A673 (cell line): ENCODE measurements at places on chromosomes 16 and 17.

DNA sequence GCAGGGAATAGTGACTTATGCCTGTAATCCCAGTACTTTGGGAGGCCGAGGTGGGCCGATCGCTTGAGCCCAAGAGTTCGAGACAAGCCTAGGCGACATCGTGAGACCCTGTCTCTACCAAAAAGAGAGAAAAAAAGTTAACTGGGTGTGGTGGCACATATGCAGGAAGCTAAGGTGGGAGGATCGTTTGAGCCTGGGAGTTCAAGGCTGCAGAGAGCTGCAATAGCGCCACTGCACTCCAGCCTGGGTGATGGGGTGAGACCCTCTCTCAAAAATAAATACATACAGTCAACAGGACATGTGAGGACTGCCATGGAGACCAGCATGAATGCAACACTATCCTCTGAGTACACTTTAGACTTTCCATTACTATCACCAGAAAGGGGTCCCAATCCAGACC, 15.4 kb upstream of the ST6GALNAC2 start:
- DNase-seq, result no peak

DNA sequence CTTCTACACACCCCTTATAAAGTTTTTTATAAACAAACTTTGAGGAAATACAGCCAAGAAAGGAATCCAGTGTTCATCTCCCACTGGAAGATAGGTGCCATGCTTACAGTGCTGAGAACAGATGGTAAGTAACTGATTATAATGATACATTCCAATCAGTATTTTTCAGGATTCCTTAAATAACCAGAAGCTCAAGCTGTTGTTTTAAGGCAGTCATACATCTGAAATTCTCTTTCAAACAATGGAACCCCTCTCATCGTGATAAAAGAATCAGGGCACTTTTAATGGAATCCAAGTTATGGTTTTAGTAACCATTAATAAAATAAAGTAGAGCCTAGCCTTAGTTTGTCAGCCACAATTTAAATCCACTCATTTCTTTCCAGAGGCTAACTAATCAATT, 56.1 kb upstream of the STAC2 start:
- no peak for DNase-seq

GRCh38 chr16:67504031-67505021, 21.0 kb upstream of the AGRP start:
- DNase-seq, result no peak

GRCh38 chr16:2474877-2475412, at the start of gene TBC1D24:
Gene TBC1D24 (plus strand): TSS chr16:2475127. CDS start chr16:2496149, 21,022 bp downstream.
- peak; percentile 91 for DNase-seq

DNA sequence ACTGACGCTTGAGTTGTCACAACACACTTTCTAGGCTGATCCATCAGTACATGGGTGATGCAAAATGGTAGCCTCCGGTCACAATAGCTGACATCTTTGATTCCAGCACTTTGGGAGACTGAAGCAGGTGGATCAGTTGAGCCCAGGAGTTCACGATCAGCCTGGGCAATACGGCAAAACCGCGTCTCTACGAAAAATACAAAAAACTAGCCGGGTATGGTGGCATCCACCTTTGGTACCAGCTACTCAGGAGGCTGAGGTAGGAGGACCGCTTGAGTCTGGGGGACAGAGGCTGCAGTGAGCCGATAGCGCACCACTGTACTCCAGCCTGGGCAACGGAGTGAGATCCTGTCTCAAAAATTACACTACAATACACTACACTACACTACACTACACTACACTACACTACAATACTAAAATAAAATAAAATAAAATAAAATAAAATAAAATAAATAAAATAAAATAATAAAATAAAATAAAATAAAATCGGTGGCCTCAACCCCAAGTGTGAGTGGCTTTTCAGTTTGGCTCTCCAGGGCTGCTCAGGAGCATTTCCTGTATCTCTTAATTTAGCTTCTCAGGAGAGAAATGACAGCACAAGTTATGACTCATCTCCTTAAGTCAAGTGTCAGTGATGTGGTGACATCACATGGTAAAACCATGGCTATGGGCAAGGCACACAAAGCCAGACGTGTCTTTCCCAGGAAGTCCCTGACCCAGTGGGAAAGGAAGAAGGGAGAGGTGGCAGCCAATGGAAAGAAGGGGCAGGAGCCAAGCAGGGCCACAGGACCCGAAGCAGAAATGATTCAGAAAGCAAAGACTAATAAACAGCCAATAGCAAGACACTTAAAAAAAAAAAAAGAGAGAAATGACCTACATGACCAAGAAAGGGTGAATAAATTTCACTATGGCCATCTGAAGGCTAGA, 75.3 kb upstream of the TBC1D3K start:
- peak; percentile 56 for DNase-seq

GRCh38 chr17:7849751-7850504, 4.9 kb upstream of the TMEM88 start:
- DNase-seq, result no peak

GRCh38 chr16:72637306-72637705, 410.6 kb downstream of the ZFHX3 start:
- DNase-seq, result no peak

DNA sequence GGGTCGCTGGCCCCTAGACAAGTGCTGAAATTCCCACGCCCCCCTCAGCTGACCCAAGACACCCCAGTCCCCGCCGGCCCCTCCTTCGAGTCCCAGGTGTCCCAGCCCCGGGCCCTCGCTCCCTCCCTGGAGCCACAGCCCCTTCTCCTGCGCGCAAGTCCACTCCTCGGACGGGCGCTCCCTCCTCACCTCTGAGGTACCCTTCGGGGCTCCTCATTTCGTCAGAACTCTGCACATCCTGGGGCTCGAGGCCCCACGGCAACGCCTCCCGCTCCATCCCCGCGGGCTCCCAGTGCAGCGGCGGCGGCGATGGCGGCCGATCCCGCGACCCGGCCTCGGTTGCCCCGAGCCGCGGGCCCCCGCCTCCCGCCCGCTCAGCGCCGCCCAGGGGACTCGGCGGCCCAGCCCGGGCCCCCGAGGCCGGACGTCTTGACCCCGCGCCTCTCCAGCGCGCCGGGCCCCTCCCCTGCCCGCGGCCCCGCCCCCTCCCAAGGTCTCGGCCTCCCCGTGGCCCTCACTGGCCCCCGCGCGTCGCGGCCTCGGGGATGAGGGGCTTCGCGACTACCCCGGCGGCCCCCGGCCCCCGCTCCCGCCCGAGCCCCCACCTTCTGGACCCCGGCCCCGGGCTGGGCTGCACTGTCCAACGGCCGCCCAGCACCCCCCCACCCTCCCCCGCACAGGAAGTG, at the start of gene ZNF768:
TSS of gene ZNF768 (minus strand) at position 430 of the 686 bp plus-strand sequence. CDS start at position 277, 153 bp downstream.
- DNase-seq, result peak; percentile 21

DNA sequence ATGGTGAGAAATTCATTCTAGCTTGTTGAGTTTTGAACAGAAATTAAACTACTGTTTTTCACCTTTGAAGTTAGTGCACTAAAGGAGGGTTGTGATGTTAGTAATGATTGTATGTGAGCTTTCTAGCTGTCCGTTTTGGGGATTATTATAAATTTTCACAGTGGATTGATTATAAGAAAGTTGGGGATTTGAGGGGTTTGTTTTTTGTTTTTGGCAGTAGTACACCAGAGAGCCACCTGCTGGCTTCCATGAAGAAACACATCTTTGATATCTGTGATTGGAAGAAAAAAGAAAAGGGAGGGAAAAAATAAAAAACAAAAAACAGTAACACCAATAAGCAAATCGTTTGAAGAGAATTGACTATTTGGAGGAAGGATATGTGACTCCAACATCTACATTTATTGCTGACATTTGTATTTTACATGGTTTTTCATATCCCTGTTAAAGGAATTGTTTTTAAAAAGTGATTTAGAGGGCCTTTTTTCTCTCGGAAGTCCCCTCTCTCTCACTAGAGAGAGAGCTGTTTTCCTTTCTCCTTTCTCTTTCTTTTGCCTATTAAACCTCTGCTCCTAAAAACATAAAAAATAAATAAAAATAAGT, 1469.5 kb upstream of the GOT2 start:
- peak; percentile 22 for DNase-seq

- no peak for DNase-seq
Measured at GRCh38 chr17:63221939-63222338, 224.2 kb downstream of the CYB561 start.

GRCh38 chr16:70788668-70789594, 12.0 kb downstream of the VAC14 start:
- DNase-seq, result peak; percentile 62

- no peak for DNase-seq
Measured at GRCh38 chr16:81560979-81561657, 116.5 kb downstream of the CMIP start.

DNA sequence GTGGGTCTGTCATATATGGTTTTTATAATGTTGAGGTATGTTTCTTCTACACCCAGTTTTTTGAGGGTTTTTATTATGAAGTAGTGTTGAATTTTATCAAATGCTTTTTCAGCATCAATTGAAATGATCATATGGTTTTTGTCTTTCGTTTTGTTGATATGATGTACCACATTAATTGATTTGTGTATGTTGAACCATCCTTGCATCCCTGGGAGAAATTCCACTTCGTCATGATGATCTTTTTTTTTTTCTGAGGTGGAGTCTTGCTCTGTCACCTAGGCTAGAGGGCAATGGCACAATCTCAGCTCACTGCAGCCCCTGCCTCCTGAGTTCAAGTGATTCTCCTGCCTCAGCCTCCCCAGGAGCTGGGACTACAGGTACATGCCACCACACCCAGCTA, 14.0 kb upstream of the TMEM219 start:
- no peak for DNase-seq

DNA sequence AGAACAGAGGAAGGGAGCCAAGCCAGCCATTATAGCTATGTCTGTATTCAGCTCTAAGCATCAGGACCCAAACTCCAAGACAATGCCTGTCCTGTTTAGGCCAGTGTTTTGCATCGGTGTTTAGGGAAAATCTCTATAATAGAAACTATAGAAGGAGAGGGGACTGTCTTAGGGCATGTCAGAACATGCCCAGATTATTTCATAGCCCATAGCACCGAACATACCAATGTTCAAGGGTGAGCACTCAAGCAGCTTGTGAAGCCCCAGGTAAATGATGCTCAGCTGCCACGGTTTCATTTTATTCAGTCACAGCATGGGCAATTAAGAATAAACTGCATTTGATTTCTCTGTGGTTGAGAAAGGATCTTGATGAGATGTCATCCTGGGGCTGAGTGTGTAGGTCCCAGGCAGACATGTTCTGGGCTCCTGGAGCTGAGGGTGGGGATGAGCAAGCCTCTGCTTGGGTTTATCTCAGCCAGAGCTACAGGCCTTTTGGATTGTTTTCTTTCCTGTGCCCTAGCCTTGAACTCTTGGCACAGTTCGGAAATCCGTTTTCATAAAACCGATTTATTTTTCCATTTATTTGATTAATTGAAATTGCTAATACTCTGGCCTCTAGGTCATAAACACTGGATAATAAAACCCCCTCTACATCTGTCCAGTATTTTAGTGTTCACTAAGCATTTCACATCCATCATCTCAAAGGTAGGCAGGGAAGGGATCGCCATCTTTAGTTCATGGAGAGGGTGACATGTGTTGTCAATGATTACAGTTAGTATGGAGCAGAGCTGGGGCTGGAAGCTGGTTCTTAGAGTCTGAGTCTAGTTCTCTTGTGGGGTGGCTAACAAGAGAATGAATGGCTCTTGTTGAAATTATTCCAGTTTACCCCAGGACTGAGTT, 290.7 kb upstream of the ASIC2 start:
- no peak for DNase-seq

- DNase-seq, result no peak
Measured at GRCh38 chr17:50570528-50570927, 10.0 kb downstream of the CACNA1G start.

GRCh38 chr17:34386697-34387550, 23.9 kb upstream of the CCL1 start:
- no peak for DNase-seq

- no peak for DNase-seq
Measured at GRCh38 chr16:50282010-50282538, 15.7 kb downstream of the ADCY7 start.

DNA sequence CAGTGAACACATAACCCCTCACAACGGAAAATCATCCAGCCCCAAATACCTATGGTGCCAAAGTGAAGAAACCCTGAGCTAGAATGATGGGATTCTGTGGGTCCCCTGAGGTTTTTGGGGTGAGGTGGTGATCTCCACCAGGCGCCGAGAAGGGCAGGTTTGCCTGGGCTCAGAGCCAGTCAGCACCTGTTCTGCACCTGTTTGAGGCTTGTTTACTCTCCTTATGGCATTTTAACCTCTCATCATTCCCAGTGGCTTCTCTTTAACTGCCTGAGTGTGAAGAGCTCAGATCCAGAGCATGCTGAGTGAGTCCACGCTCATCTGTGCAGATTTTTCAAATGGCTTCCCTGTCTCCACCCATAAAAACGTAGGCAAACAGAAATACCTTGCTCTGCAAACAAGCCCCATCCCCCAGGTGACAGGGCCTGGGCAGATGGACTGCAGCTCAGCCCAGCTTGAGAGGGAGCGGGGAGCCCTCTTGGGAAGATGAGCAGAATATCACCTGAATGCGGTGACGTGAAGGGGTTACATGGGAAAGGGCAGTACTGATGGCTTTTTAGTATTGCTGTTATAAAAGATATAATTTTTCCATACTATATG, 40.1 kb upstream of the CLEC19A start:
- no peak for DNase-seq

GRCh38 chr16:79004309-79004708, 596.2 kb downstream of the MAF start:
- DNase-seq, result no peak

- DNase-seq, result no peak
Measured at GRCh38 chr17:61406971-61407911, 7.6 kb downstream of the TBX2 start.

GRCh38 chr16:85369741-85370528, 243.2 kb upstream of the GSE1 start:
- DNase-seq, result peak; percentile 54

DNA sequence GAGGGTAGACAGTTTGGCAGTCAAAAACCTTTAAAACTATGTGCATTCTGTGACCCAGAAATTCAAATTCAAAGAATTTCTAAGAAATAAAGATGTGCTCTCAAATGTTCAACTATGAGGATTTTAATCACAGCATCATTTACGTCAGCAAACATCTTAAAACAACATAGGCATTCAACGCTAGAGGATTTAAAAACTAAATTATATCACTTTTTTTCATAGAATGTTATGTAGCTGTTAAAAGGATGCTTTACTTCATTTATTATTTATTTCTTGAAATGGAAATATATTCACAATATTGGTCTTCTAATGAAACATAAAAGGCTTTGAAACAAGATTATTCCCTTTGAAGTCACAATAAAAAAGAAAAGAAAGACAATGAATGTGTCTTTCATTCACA, 3.6 kb downstream of the GLP2R start:
- no peak for DNase-seq

DNA sequence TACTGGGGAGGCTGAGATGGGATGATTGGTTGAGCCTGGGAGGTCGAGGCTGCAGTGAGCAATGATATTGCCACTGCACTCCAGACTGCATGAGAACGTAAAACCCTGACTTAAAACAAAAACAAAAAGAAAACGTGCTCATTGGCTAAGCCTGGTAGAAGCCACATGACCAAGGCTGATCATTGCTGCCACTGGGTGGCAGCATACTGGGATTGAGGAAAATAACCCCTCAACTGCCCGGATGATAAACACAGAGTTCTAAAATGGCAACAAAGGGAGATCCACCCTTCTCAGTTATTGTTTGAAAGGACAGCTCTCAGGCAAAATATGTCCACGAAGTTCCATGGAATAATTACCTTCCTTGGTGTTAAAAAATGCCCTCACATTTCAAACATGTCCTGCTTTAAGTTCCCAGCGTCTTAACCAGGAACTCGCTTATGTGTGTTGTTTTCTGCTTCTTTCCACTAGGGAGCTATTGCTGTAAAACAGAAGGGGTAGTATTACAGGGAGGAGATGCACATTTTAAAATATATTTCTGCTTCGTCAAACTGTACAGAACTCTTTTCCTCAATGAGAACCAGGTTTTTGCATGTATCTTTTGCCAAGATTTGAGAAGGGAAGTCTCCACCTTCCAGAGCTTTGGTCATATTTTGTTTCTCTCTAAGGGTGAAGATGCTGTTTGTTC, 675.3 kb downstream of the MAF start:
- DNase-seq, result peak; percentile 10

GRCh38 chr17:43517615-43518386, 28.3 kb downstream of the ETV4 start:
- DNase-seq, result no peak
